Cardiac muscle cell (in vitro differentiated cells and primary cell): ENCODE measurements at places on chromosomes 4 and X.

DNA sequence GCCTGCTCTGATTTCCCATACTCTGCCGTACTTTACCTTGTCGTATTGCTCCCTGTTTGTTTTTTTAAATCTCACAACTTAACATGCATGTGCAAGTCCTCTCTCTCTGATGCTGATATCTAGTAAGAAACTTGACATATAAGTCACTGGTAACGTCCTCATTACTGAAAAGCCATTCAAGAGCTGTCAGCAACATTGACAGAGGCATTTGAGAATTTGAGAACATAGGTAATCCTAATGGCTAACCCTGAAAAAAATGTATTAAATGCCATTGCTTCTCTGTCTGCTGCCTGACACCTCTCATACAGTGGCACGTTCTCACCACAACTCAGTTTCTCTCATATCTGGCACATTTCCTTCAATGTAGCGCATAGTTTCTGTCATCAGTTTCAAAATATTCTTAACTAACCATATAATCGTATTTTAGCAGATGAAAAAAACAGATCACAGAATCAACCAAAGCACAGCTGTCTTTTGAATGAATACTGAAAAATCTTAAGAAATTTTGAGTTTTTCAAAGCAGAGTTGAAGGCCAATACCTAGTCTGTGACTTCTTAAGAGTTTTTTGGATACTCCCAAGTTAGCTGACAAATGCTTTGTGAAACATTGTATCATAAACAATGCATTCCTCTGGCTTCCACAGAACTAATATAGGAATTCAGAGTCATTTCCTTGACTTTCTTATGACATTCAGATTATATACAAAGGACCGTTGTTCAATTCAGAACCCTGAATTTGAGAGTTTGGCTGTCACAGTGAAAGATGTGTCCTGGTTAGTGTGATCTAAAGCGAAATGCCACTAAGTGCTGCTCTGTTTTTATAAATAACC, 996.4 kb downstream of the C4orf33 start:
- DNase-seq, result no peak

DNA sequence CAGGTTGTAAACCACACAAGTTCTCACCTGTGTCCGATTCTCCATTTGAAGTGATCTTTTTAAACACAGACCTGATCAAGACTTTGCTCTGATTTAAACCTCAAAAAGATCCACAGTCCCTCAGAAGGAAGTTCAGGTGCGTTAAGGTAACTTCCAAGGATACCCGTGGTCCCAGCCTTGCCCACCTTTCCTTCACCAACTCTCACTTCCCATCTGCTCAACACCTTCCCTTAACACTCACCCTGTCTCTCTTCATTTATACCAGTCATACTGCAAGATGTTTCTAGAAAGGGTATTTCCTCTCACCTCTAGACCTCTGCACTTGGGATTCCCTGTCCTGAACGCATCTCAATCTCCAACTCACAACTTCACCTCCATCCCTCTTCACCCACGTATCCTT, 49.9 kb downstream of the ADGRA3 start:
- DNase-seq, result no peak

DNA sequence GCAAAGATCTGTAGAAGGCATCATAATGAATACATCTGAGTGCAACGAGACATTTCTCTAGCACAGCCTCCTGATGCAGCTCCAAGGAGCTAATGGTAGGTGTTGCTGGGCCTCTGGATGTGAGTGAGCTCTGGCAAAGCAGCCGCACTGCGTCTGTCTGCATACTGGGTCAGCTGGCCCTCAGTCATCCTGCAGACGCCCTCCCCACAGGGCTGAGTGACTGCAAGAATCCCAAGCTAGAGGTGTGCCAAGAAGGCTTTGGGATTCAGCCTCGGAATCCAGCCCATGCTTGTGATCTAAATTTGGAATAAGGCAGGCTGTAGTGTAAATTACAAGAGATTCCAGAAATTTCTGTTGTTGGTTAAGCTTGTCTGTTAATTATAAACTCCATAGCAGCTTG, 18.5 kb downstream of the HERC3 start:
- peak; percentile 47 for DNase-seq

DNA sequence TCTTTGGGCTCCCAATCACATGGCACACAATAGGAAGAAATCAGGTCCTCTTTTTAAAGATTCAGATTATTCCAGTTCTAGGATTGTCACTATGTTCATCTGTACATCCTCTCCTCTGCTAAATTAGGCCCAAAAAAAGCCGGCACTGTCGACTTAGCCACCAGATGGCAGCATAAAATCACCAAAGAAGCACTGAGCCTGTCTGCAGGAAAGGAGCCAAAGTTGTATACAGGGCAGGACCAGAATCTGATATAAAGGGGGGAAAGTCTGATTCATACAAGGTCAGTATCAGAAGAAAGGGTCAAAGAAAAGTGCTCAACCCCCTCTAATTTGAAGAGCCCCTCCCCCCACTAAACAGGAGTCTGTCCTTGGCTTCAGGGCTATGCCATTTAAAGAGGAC, 292.5 kb downstream of the CHIC1 start:
- peak; percentile 77 for DNase-seq

GRCh38 chr4:112751447-112751846, 114.5 kb downstream of the LARP7 start:
- no peak for DNase-seq

DNA sequence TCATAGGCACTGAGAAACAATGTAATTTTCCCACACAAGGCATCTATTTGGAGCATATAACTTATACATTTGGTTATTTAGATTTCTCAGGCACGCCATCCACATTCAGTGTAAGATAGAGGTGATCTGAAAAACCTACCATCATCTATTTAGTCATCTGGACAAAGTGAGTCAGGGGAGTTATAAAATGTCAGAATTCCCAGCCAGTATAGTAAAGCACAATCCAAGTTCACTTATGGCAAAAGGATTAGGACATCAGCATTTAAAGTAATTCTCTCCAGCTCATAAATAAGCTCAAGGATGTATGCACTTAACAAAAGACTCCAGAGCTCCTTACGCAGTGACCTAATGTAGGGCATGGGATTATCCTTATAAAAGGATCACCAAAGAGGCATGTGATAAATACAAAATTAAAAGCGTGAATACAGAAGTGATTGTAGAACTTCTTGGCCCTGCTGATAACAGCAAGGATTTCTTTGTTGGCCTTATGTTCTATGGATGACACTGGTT, 65.3 kb upstream of the DCLK2 start:
- DNase-seq, result no peak

GRCh38 chrX:115023139-115023538, 5.7 kb upstream of the IL13RA2 start:
- DNase-seq, result peak; percentile 70

DNA sequence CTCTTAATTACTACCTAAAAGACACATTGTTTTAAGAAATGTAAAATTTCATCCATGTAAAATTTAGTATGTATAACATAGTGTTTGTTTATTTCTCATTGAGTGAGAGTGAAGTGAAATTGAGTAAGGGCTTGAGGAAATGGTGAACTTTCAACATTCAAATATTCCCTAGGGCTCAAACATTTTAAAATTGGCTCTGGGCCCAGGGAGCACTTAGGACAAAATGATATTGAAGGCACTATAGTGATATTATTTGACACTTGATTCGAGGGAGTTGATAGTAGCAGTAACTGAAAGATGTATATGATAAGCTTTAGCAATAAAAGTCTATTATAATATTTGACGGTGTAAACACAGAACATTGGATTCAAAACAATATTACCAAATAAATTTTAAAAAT, 1244.0 kb upstream of the TENM3 start:
- DNase-seq, result no peak

- DNase-seq, result no peak
Measured at GRCh38 chr4:153076861-153077260, 127.4 kb upstream of the TRIM2 start.

DNA sequence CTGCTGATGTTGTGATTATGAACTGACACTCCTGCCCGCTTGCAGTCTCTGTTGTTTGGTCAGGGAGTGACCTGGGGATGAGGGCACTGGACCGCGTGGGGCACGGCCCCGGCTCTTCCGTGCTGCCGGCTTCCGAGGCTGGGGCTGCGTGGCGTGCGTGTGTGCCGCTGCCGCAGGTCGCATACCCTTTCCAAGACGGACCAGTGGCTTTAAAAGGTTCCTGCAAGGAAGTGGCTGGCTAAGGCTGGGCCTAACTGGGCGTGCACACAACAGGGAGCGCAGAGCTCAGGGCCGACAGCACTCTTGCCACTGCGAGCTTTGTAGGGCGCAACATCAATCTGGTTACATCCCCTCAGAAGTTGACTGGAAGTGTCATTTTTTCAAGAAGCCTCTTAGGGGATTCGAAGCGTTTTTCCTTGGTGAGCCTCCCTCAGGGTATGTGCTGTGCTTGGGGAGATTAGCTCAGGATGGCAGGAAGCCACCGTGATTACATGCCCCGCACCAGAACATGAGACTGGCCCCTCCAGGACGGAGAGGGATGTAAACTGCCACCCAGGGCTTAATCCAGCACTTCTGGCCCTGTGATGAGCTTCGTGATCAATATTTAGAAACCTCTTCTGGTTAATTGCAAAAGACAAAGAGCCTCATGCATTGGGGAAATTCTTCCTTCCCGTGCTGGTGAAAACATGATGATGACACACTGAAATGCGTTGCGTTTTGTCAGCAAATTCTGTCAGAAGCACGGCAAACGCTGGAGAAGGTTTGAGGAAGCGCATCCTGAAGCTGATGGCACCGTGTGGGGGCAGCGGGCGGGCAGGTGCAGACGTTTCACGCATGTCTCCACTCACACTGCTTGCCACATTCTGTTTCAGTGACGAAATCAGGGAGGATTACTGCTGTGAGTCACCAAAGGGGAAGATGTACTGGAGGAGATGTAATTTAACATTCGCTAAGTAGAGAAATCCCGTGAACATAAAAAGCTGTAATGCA, 11.1 kb downstream of the MAEA start:
- DNase-seq, result no peak

GRCh38 chrX:10172877-10173276, 16.1 kb downstream of the CLCN4 start:
- no peak for DNase-seq

- DNase-seq, result no peak
Measured at GRCh38 chr4:121773883-121774282, 8.9 kb upstream of the SMIM43 start.

GRCh38 chrX:153781428-153782047, 697 bp downstream of the SRPK3 start:
- DNase-seq, result no peak

DNA sequence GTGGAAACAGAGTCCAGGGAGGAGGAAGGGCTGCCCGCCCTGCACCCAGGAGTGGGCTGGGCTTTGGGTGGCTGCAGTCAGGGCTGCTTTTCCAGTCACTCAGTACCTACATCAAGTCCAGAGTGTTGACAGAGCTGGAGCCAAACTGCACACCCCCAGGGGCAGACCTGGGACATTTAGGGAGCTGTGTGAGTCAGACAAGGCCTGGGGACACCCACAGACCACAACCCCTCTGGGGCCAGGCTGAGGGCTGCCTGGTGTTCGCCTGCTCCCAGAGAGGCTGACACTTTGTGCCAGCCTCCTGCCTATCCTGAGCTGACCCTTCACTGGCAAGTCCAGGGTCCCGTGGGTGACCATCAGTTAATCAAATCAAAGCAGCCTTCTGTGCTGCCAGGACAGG, 240.0 kb downstream of the BCOR start:
- DNase-seq, result no peak

GRCh38 chr4:119286377-119287002, 35.4 kb downstream of the FABP2 start:
- peak; percentile 47 for DNase-seq

DNA sequence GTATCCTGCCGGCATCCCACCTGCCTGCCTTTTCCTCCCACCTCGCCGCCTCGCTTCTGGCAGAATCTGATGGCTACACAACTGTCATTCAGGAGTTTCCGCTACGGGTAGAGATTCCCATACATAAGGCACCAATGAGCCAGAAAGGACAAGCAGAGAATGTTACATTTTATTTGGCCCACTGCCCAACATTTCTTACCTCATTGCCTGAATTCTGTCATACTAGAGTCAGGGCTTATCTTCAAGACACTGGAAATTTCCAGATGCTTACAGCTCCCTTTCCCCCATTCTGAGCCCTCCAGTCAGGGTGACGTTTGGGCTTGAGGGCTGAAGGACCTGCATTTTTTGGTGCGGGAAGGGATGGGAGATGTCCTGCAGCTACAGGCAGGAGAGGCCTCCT, 113.0 kb downstream of the NHS start:
- DNase-seq, result no peak

DNA sequence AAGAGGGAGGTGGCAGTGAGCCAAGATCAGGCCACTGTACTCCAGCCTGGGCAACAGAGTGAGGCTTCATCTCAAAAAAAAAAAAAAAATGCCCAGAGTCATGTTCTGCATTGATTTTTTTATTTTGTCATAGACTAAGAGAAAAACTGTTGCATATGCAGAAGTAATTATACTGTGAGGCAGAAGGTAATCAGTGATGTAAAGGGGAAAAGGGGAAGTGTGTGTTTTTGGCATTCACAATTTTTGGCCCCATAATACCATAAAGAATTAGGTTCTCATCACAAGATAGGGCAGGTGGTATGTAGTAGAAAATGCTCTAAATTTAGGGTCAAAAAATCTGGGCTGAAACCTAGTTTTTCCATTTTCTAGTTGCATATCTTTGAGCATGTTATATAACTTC, 47.3 kb upstream of the GAB1 start:
- no peak for DNase-seq

GRCh38 chrX:39969099-39969818, 128.5 kb downstream of the BCOR start:
- no peak for DNase-seq

DNA sequence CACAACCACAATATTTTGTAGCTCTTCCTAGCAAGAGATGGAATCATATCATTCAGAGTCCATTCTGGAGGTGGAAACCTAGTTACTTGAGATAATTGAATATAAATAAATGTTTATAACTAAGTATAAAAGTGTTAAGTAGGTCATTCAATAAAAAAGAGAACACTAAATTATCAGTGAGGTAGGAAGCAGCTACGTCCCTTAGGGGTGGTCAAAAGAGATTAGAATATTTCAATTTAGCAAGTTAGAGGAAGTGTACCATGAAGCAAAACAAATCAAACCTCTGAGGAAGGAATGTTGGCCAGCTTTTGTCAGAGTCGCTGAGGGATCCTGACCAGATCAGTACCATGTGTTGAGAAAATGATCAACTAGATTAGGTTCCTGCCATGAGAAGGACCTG, 38.0 kb downstream of the GK2 start:
- no peak for DNase-seq
